Dermis blood vessel endothelial cell (primary cell): ENCODE measurements at places on chromosomes 2 and 18.

DNA sequence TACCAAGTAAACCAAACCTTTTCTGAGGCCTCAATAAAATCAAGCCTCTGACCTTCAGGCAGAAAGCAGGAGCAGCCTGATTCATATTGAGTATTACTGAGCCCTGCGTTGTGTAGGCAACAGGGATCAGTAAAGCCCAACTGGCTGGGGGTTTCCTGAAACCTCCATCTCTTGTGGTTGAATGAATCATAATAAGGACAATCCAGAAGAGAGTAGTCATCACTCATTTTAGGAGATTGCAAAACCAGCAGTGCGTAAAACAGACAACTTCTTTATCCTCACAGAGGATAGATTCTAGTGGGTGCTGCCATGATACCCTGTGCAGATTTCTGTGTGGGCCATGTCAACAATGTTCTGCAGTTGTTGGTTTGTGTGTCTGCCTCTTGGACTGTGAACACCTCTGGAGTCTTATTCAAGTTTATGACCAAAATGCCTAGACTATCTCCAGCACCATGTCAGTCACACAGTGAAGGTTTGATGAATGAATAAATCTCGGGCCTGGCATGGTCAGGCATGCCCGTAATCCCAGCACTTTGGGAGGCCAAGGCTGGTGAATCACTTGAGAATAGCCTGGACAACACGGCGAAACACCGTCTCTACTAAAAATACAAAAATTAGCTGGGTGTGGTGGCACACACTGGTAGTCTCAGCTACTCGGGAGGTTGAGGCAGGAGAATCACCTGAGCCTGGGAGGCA lies 51.8 kb upstream of the RAB27B start:
- no peak for DNase-seq

- no peak for DNase-seq
Measured at GRCh38 chr18:10846657-10847407, 302.5 kb downstream of the PIEZO2 start.

GRCh38 chr2:189982780-189983394 lies 79.6 kb downstream of the MSTN start:
- DNase-seq: peak; percentile 30

GRCh38 chr2:39141334-39142271 lies 20.8 kb upstream of the SOS1 start:
- no peak for DNase-seq

- no peak for DNase-seq
Measured at GRCh38 chr2:46470114-46470628, 9.2 kb upstream of the TMEM247 start.

DNA sequence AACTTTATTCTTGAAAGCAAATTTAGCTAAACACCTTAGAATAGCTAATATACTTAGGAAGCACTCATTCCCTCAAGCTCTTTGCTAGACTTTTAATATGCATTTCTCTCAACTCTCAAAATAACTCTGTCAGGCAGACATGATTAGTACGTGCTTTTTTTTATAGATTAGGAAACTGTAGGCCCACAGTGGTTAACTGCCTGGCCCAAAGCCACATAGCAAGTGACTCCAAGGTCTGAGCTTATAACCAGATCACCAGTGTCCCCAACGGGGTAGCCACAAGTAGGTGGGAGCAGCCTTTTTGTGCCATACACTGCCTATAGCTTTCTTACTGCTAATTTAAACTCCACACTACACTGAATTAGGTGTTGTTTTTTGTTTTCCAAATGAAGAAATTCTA lies 576.8 kb downstream of the METTL4 start:
- DNase-seq: no peak

- DNase-seq: peak; percentile 84
Measured at GRCh38 chr2:159960414-159960813, 102.0 kb downstream of the PLA2R1 start.

- DNase-seq: no peak
Measured at GRCh38 chr2:207533461-207534008, 3.8 kb downstream of the CREB1 start.

- DNase-seq: no peak
Measured at GRCh38 chr2:127092901-127093516, 13.9 kb downstream of the BIN1 start.

DNA sequence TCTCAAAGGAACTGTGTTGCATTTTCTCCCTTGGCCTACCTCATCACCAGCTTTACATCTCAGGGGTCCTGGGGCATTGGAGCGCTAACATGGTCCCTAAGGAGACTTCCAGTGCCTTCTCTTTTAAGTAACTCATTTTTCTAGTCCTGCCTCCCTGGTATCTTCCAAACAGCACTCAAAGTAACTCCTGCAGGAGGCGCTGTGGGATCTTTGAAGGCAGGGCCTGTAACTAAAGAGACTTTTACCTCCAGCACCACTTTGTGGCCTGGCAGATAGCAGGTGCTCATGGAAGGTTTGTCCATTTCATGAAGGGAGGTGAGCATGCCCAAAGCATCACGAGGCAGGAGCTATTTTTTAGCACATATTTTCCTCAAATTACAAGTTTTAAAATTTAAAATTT lies 411.0 kb upstream of the GYPC start:
- no peak for DNase-seq

- no peak for DNase-seq
Measured at GRCh38 chr2:109554758-109555157, 59.0 kb downstream of the SEPTIN10 start.

GRCh38 chr2:37672870-37673184 lies 1.4 kb upstream of the CDC42EP3 start:
- no peak for DNase-seq

GRCh38 chr2:622357-622756 lies 54.8 kb downstream of the TMEM18 start:
- no peak for DNase-seq

- peak; percentile 26 for DNase-seq
Measured at GRCh38 chr2:14428056-14428455, 204.5 kb upstream of the LRATD1 start.

GRCh38 chr18:10514082-10514481 lies 11.7 kb upstream of the NAPG start:
- DNase-seq: no peak

DNA sequence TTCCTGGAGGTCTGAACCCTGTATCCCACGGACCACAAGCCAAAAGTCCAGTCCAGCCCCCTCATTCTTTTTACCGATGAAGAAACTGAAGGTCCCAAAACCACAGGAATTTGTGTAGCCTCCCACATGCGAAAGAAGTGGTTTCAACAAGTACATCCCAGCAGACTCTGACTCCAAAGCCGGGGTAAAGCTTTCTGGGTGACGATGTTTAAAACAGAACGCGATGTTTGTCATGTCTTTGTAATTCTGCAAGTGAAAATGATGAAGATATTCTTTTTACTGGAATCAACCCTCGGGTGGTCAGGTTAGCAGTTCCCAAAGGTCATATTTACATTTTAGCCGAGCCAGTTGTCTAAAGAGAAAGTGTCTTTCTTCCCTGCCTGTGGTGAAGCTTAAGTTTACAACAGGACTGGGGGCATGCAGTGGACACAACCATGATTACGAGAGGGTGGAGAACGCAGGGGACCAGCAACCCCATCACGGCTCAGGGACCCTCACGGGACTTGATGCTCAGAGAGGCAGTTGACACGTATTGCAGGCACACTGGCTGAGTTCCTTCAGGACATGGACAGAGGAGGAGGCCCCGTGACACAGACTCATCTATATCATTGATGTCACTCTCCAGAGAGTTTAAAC lies 17.8 kb upstream of the TMEM131 start:
- DNase-seq: no peak

GRCh38 chr18:23536204-23536603 lies 32.9 kb downstream of the RMC1 start:
- DNase-seq: no peak

- DNase-seq: no peak
Measured at GRCh38 chr2:217722883-217723472, 279.8 kb downstream of the TNS1 start.

- no peak for DNase-seq
Measured at GRCh38 chr2:157466764-157467163, 22.9 kb upstream of the CYTIP start.

- no peak for DNase-seq
Measured at GRCh38 chr2:95271381-95271971, 2.8 kb upstream of the PROM2 start.

DNA sequence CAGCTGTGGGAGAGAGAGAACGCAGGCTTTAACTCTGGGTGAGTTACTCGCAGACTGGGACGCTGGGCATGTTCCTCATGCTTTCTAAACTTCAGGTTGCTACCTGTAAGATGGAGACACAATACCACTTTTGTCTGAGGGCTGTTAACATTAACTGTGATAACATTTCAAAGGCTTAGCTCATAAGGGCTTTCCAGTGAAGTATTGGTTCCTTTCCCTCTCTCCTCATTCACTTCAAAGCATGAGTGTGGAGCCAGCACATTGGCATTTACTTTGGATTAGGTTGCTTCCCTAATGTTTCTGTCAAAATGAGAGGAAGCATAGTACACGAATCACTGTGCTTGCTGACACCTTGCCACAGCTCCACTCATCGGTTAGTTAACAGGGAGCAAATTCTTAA lies 30.2 kb downstream of the INSIG2 start:
- no peak for DNase-seq

GRCh38 chr18:46008531-46008930 lies 41.4 kb upstream of the EPG5 start:
- no peak for DNase-seq

DNA sequence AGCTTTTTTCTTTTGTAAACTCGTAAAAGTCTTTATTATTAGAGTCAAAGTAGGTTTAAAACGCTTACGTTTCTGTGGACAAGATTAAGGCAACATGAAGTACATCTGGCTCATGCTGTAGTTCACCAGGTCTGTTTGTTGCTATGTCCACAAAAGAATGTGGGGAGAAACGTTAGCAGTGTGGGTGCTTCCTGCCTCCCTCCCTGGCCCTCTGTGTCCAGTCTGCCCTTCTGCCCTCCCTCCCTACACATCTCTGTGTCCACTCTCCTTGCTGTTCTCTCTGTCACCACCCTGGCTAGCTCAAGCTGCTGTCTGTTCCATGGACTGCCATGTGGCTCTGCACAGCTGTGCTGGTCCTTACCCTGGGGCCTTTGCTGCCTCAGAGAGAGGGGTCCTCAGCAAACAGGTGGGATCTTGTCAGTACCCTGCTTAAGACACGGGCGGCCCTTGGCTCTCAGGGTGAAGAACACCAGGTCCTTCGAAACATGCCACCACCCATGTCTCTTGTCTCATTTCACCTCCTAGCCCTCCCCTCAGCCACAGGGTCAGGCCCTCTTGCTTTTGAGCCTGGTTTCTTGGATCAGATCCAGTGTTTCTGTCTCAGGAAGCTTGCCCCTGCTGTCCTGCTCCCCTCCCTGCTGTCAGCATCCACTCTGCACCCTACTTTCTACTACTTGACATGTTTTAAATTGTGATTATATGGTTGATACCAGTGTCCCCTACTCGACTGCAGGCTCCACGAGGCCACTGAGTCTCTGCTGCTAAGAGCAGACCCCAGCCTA lies 79.2 kb downstream of the LIMS1 start:
- no peak for DNase-seq

GRCh38 chr2:95345563-95346230 lies 48.5 kb downstream of the KCNIP3 start:
- peak; percentile 81 for DNase-seq

DNA sequence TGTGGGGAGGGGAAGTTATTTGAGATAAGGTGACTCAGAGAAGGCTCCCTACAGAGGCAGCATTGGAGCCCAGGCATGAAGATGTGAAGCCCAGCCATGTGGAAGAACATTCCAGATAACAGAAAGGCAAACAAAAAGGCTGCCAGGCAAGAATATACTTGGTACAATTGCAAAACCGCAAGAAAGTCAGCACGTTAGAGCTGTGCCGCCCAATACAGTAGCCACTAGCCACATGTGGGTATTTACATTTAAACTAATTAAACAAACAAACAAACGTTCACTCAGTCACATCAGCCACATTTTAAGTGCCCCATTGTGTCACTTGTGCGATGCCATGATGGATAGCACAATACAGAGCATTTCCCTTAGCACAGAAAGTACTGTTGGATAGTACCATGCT lies 179.6 kb downstream of the SATB2 start:
- no peak for DNase-seq

- DNase-seq: no peak
Measured at GRCh38 chr2:202818321-202818720, 53.2 kb downstream of the ICA1L start.

DNA sequence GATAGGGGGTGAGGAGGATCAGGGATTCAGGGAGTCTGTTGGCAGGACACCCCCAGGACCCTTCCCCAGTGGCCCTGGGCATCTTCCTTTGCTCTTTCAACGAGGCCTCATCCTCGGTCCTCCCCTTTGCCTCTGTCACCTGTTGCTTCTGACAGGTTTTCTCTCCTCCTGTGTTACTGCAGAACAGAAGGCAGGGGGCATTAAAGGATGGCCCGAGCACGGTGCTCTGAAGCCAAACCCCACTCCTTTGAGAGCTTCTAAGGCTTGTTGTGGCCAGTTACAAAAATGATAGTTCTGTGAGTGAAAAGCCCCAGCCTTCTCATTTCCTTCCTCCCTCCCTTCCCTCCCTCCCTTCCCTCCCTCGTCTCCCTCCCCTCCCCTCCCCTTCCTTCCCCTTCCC lies 82.5 kb downstream of the THNSL2 start:
- DNase-seq: no peak

DNA sequence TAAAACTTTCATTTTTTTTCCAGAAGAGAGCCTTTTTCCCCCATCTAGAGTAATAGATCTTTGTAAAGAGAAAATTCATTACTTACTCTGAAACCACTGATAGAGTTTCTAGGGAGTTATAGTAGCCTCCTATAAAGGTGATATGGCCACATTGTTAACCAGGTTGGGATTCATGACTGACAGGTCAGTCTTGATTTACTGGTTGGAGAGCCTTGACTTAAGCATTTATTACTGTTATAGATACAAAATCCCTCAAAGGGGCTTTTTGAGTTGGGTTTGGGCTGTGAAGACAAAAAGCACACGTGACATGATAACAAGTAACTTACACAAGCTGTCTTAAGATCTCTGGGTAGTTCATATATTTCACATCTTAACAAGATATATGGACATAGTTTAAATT lies 141.0 kb downstream of the GREB1L start:
- DNase-seq: no peak

GRCh38 chr2:55843096-55843993 lies 80.2 kb downstream of the EFEMP1 start:
- no peak for DNase-seq

- no peak for DNase-seq
Measured at GRCh38 chr18:78782951-78783563, 196.6 kb upstream of the SALL3 start.

- DNase-seq: no peak
Measured at GRCh38 chr2:152067823-152068222, 31.0 kb downstream of the CACNB4 start.

DNA sequence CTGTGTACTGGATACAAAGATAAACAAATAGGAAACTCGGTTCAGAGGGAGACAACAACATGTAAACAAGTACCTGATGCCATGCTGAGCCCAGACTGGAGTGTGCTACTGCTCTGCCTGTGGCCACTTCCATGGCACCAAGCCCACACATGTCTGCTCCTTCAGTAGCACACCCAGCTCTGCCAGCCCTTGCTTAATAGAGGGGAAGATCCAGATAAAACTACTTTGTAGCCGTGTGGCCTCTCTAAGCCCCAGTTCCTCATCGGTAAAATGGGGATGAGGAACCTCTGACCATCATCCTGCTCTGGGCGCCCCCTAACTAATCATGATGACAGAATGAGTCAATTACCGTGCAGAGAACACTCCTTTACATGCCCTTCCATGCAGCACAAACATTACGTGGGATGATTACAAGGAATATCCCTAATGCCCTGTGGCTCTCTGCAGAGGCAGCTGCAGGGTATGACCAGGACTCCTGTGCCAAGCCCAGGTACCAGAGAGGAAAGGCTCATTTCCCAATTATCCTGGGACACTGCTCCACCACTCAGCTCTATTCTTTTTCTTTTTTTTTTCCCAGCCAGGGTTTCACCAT lies 34.9 kb downstream of the DNMT3A start:
- no peak for DNase-seq
